IMR-90 (cell line): ENCODE measurements at places on chromosomes 4 and X. TPM values are rescaled to one million over a fixed set of nuclear protein-coding genes. Genes with fewer than 3 reads are reported as not detected.
A peak's percentile ranks its signal among the peaks of the same experiment; 100 is the strongest.

The GRIA2 gene
- not detected in 2 replicates for total RNA-seq

The SLC49A3 gene
- under 0.01 TPM in 2 replicates for total RNA-seq

GRCh38 chr4:24519649-24520048 lies 64.7 kb downstream of the DHX15 start:
- DNase-seq: peak; percentile 47

The HAND2 gene
- 0.36 and 0.56 TPM in 2 replicates for total RNA-seq

- no peak for DNase-seq
Measured at GRCh38 chr4:144531841-144532240, 114.1 kb upstream of the HHIP start.

DNA sequence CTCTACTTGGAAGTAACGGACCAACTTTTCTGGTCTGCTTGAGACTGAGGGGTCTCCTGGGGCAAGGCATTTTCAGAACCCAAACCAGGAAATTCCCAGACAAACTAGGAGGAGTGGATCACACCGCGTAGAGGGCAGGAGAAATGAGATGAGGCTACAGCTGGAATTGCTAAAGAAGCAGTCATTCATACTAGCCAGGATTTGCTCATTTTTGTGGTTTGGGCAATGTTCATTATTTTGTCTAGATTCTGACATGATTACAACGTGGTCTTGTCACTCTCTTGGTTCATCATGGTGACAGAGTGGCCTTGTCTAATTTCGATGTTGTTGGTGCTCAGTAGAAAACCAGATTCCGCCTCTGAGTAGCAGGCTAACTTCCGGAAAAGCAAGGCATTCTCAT lies 63.2 kb downstream of the BANK1 start:
- DNase-seq: no peak

- no peak for DNase-seq
Measured at GRCh38 chr4:175499735-175500352, 312.2 kb downstream of the GPM6A start.

DNA sequence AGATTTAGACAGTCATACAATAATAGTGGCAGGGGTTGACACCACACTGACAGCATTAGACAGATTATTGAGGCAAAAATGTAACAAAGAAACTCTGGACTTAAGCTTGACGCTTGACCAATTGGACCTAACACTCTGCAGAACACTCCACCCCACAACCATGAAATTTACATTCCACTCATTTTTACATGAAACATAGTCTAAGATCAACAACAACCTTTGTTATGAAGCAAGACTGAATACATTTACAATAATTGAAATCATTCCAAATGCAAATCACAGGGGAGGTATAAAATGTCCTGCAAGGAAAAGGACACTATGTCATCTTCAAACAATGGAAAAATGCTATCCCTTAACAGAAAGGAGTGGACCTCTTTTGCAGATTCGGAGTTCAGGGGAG lies 4.9 kb upstream of the UGT2B10 start:
- no peak for DNase-seq

GRCh38 chrX:106894978-106895452 lies 8.1 kb downstream of the RIPPLY1 start:
- DNase-seq: peak; percentile 76

GRCh38 chr4:147325571-147325981 lies 155.3 kb upstream of the EDNRA start:
- peak; percentile 53 for DNase-seq

The CSAG1 gene
- not detected in 2 replicates for total RNA-seq

DNA sequence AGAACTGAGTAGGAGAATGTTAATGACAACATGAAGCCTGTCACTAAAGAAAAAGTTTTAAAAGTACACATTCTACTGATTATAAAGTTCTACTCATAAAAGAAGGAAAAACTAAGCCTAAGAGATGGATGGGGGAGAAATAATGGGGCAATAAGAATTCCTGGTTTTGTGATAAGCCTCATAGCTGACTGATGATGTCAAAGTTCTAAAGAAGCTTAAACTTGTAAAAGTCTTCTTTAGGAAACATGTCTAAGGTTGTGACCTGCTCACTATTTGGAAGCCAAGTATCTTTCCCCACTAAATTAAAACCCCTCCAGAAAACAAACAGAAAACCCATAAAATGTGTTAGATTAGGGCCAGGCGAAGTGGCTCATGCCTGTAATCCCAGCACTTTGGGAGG lies 232.9 kb upstream of the GIMD1 start:
- DNase-seq: no peak

GRCh38 chr4:132910229-132910748 lies 238.8 kb upstream of the PCDH10 start:
- no peak for DNase-seq

DNA sequence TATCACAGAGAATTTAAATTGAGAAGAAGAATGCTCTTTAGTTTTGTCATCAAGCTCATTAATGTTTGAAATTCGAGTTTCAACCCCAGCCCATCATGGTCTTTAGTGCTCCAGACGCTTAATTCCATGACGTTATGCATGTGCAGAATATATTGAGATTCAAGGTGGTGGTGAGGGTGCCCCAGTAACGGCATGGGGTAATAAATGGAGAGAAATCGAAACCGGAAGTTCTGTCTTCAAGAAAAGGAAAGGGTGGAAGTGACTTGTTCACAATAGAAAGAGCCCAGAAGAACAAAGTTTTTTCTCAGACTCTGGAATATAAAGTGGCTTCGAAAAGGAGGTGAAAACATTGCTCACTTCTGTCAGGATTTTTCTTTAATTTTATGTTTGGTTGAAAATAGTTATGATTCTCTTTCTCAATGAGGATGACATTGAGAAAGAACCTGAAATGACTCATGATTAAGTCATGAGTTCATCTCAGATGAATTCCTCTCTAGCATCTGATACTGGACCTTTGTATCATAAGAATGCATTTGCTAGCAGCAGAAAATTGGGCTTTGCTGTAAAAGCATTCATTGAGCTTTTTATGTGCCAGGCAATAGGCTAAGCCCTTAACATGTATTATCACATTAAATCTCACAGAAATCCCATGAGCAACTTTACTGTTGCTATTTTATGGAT lies 779 bp upstream of the DDX60L start:
- peak; percentile 85 for DNase-seq

DNA sequence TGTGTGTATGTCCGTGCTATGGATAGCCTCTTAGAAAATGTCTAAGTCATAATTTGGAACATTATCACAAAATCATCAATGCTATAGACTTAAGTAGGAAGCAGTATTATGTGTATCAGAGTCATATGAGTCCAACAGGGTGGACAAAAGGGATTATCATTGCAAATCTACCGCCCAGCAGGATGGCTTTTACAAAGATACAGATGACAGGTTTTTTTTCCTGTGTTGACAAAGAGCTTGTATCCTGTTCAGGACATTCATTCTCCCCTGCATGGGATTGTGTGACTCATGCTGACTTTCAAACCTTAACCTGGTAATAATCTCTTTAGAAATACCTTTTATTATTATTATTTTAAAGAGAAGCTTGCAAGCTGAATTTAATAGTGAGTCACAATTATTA lies 310.3 kb upstream of the GNPDA2 start:
- DNase-seq: no peak

DNA sequence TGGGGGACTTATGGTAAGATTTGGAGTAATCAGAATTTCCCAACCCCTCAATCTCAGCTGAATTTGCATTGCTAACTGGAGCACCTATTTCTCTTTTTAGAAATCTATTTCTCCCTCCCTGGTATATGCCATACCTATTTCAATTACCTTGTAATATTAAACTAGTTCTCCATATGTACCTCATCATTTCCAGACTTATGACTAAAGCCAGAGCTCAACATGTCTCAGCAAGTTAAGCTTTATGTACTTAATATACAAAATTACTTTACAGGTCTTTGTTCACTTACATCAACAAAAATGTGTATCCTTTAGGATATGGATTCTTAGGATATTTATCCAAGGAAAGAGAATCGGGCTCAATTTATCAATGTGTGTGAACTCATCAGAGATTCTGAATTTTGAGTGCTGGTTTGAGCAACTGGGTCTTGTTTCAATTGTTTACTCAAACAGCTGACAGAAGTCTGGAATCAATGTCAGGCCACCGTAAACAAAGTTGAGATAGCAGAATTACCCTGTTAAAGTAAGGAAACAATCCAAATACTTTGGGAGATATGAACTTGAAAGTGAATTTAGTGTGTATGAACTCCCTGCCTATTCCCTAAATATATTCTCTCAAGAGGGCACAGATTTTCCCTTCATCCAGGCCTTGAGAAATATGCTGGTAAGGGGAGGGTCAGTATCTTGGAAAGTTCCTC lies 199.6 kb downstream of the VEGFC start:
- DNase-seq: no peak

DNA sequence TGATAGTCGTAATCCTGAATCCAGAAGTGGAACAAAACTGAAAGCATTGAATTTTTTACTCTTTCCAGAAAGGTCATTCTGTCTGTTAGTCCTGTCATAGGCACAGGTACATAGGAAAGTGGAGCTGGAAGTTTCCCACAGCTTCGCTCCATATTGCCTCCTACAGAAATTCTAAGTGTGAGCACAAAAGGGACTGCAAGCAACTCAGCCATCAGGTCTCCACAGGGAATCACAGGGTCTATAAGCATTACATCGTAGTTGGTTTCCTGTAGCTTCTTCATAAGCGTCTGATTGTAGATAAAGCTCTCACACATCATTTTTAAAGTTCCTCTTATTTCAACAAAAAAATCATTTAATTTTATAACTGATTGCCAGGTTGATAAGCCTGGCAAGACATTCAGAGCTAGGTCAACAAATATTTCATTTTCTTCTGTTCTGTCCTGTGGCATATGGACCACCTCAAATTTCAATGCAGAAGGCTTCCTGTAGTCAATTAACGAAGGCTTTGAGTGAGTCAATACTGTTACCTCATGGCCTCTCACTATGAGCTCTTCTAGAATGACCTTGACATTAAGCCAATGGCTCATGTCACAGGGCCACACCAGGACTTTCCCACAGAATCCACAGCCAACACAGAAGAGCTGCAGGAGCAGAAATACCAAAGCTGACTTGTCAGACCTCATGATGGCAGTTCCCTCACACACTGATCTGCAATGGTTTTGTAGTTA lies at the start of gene UGT2A3:
UGT2A3 (minus strand) TSS at position 727 of the 728 bp plus-strand sequence; CDS start at position 683, 44 bp downstream.
- no peak for DNase-seq

The RAP2C gene
- 24.4 and 24.9 TPM in 2 replicates for total RNA-seq

DNA sequence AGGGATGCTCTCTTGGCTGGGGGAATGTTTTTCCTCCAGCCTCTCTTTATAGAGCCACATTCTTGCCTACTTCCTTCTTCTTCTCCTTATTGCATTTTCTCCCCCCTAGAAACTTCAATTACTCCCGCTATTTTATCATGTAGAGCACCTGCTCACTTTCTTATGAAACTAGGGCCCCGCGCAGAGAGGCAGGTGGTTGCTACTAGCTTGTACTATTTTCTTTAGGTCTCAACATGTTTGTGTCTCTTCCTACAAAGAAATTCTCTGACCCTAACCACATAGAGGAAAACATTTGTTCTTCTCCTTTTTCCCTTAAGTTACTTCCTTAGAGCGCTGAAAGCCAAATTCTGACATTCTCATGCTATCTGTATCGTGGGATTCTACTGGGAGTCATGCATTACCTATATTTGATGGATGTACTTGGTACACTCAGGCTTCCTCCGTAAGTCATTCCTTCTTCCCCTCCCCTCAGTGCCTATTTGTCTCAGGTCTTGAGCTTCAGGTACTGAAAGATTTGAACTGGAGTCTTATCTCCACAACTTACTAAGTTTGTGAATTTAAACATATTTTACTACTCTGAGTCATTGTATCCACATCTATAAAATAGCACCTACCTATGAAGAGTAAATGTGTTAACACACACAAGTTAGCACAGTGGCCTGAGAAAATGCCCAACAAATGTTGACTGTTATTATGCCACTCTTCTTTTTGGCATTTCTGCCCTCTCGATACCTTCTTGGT lies 159.1 kb upstream of the LEF1 start:
- DNase-seq: no peak

GRCh38 chr4:81490403-81491160 lies 18.9 kb upstream of the RASGEF1B start:
- DNase-seq: no peak

DNA sequence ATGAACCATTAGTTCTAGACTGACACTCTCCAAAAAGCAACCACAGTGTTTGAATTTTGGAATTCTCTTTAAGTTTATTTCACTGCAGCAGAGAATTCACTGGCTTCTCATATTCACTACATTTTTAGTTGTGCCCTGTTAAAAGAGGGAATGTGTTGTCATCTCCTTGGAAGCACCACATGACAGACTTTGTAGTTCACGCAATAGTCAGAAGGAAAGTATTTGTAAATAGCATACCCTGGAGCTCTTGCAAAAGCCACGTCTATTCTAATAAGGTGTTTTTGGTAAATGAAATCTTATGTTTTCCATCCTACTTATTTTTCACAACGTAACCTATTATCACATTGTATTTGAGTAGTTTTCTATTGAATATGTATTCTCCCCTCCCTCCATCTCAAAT lies 25.8 kb downstream of the DOCK11 start:
- peak; percentile 76 for DNase-seq

GRCh38 chr4:183798301-183799253 lies 106.5 kb upstream of the STOX2 start:
- DNase-seq: no peak

The PRDM8 gene
- 5.0 and 5.7 TPM in 2 replicates for total RNA-seq

The UGT2A1 gene
- total RNA-seq: not detected in 2 replicates

GRCh38 chr4:36285784-36286480 lies 4.5 kb downstream of the DTHD1 start:
- no peak for DNase-seq

GRCh38 chr4:4254199-4254598 lies 6.2 kb upstream of the TMEM128 start:
- DNase-seq: no peak

DNA sequence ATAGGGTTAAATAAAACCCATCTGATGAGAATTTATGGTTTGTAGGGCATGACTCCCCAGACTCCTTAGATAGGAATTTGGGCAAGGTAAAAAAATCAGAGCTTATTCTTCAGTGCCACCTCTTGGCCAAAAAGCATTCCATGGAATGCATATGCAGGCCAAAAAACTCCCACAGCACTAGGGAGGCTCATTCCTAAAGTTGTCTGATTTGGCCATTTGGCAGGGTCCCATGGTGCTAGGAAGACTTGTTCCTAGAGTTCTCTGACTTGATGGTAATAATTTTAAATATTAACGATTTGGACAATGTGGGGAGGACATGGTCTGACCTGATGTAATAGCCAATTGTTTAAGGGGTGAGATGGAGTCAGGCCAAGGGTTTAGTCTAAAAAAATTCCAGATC lies 93.0 kb downstream of the SPIN4 start:
- DNase-seq: no peak

The C4orf54 gene
- total RNA-seq: not detected in 2 replicates

- DNase-seq: no peak
Measured at GRCh38 chr4:115562506-115562905, 449.1 kb upstream of the NDST4 start.

- DNase-seq: no peak
Measured at GRCh38 chr4:36997727-36998126, 246.8 kb upstream of the NWD2 start.

GRCh38 chr4:95290702-95291101 lies 258.1 kb downstream of the UNC5C start:
- no peak for DNase-seq

The HS3ST1 gene
- not detected in 2 replicates for total RNA-seq

- no peak for DNase-seq
Measured at GRCh38 chr4:2702361-2702760, 53.8 kb downstream of the TNIP2 start.
